ENCODE measurements at places on chromosomes 4 and X. TPM values are rescaled to one million over a fixed set of nuclear protein-coding genes. Genes with fewer than 3 reads are reported as not detected.

GRCh38 chrX:112757946-112758345, 78.2 kb upstream of the LHFPL1 start:
- no peak for DNase-seq

DNA sequence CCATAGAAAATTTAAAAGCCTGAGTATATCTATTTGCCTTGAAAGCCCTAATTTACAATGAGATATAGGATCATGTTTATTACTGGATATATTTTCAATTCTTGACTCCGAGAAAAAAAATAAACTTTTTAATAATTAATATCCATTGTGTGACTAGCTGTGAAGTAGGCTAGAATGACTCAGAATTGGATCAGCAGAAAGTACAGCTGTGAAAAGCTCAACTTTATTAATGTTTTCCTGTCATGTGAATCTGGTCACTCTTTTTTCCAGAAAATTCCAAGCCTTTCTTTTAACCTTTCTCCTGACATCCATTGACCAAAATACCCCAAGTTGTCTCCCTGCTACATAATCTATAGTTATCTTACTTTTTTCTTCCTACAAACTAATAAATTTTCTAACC, 171.8 kb upstream of the PACRGL start:
- DNase-seq = peak; percentile 33

GRCh38 chr4:178280362-178280761, 838.1 kb upstream of the AGA start:
- DNase-seq = no peak

DNA sequence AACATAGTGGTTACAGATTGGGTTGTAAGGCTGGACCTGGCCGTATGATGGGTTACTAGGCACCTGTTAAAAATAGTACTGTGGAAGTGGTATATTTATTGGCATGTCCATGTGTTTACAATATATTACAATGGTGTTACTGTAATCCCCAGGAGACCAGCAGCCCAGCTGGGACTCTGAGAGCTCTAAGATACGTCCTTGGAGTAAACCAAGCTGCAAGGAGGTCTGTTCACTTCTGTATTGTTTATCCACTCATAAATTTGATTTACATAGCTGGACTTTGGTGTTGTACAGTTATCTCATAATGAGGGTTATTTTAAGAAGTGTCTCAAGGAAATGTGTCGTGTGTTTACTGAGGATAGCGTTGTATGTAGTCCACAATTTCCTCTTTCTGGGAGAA, 93.8 kb downstream of the TBL1X start:
- no peak for DNase-seq

Gene CYBB
- total RNA-seq = not detected

Gene MED28
- total RNA-seq = 11.4 TPM

Gene MTM1
- 9.1 TPM for total RNA-seq

- DNase-seq = no peak
Observed at GRCh38 chr4:187929024-187929423, 66.5 kb upstream of the ZFP42 start.

Gene SATL1
- total RNA-seq = not detected

DNA sequence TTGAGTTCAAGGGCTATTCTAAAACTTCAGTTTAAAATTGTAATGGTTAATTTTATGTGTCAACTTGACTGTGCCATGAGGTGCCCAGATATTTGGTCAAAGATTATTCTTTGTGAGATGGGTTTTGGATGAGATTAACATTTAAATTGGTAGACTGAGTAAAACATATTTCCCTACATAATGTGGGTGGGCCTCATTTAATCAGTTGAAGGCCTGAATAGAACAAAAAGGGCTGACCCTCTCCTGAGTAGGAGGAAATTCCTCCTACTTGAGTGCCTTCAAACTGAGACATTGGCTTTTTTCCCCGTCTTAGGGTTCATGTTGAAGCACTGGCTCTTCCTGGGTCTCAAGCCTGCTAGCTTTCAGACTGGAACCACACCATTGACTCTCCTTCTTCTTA, 89.6 kb upstream of the FAM9A start:
- DNase-seq = no peak

All from fibroblast of the aortic adventitia (primary cell).